ENCODE measurements at places on chromosomes 3 and 15.

DNA sequence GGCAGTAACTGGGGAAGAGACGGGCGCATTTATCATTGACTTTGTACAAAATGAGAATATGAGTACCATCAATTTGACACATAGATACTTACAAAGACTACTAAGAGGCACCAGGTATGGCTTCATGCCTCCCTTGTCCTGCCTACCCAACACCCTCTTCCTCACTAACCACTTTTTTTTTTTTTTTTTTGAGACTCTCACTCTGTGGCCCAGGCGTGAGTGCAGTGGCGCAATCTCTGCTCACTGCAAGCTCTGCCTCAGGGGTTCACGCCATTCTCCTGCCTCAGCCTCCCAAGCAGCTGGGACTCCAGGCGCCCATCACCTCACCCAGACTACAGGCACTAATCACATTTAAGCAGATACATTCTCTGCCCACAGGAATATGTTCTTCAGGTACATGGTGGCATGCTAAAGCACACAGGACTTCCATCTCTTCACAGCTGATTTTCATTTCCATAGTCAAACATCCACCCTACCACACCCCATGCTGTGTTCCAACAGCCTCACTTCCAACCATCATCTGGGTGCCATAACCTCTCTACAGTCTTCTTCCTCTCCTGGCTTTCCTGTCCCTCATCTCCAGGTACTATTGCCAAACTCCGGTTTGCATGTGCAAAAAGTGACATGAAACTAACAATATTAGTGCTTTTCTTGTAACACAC is 41.7 kb downstream of the RAB27A start:
- DNase-seq = no peak
- no peak overlapping the region for H3K4me3 ChIP-seq
- no peak overlapping the region for H3K27ac ChIP-seq
- H3K27me3 ChIP-seq = no peaks in the 10 kb centered on the region

- peaks cover 1% of the 10 kb centered on the region for H3K36me3 ChIP-seq
- no peak overlapping the region for H3K4me3 ChIP-seq
- no peaks in the 10 kb centered on the region for H3K27me3 ChIP-seq
- H3K27ac ChIP-seq = no peak overlapping the region
Measured at GRCh38 chr15:41689834-41690233, 29.6 kb downstream of the MGA start.

GRCh38 chr3:95280711-95281352 is 1218.0 kb downstream of the NSUN3 start:
- H3K4me1 ChIP-seq = peaks cover 1% of the 10 kb centered on the region
- H3K4me3 ChIP-seq = no peak overlapping the region
- H3K27me3 ChIP-seq = no peaks in the 10 kb centered on the region
- no peak overlapping the region for H3K27ac ChIP-seq

DNA sequence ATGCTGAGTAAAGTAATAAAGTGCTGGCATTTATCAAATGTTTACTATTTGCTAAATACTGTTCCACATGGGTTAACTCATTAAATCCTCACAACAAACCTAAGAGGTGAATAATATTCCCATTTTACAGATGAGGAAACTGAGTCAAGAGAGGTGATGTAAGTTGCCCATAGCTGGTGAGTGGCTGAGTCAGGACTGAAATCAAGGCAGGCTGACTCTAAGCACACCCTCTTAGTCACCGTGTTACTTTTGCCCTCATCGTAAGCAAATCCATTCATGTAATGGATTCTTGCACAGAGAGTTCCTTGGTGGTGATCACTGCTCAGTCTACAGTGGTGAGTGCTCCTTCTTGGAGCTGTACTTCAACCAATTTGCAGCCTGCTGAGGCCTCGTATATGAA is 28.9 kb upstream of the PTX3 start:
- H3K27me3 ChIP-seq = no peaks in the 10 kb centered on the region
- no peak overlapping the region for H3K27ac ChIP-seq
- H3K4me3 ChIP-seq = no peak overlapping the region
- no peaks in the 10 kb centered on the region for H3K4me1 ChIP-seq
- no peak for DNase-seq
- H3K36me3 ChIP-seq = peaks cover 1% of the 10 kb centered on the region

- DNase-seq = no peak
- H3K27me3 ChIP-seq = peaks cover 7% of the 10 kb centered on the region
- H3K27ac ChIP-seq = no peak overlapping the region
- H3K4me3 ChIP-seq = no peak overlapping the region
Measured at GRCh38 chr15:48090666-48091065, 30.1 kb upstream of the SLC24A5 start.

DNA sequence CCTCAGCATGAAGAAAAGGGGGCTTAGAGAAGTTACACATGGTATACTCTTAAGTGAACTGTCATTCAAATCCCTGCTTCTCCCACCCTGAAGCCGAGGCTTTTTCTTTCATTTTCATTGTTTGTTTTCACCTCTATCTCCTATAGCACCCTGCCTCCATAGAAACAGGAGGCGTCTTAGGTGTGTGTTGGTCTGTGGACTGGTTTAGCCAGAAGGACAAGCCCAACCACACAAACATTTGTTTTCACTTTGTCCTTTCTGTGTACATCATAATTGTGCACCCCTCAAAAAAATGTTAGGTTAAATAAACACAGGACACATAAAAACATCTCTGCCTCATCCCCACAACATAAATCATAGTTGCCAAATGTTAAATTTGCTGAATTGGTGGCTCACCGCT is 73.3 kb upstream of the UBE2E2 start:
- no peaks in the 10 kb centered on the region for H3K4me1 ChIP-seq
- H3K36me3 ChIP-seq = no peaks in the 10 kb centered on the region
- H3K4me3 ChIP-seq = no peak overlapping the region
- DNase-seq = no peak
- no peaks in the 10 kb centered on the region for H3K27me3 ChIP-seq

DNA sequence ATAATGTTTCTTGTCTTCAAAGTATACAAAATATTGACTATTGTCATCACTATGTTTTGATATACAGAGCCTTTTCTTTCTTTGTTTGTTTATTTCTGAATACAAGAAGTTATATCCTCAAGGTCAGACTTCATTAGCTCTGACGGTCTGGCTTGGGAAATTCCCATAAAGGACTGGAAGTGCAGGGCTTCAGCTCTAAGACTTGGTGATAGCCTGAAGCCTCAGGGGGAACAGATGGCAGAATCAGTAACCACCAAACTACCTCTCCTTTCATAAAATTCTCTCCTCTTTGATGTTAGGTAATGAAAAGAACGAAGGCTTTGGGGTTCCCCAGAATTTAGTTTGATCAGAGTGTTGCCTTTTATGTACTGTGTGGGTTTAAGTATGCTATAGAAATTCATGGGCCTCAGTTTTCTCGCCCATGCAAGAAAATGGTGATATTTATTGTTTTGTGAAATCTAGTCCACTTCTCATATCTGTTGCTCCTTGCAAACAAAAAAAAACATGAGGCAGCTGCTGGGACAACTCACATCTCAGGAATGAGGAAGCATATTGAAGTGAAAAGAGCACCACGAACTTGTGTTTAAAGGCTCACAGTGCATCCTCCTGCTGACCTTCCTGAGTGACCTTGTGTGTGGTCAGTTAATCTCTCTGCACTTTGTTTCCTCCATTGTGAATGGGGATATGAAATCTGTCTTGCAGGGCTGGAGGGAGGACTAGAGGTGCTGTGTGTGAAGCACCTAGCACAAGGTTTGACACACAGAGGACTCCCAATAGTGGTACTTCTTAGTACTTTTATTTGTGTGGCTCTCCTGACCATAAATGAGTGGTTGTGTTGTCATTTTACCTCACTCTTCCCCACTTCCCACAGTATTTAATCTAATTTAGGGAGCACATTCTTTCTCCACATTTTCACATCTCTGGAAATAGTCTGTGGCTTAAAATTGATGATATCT is 569.8 kb upstream of the IL12A start:
- H3K4me1 ChIP-seq = no peaks in the 10 kb centered on the region
- H3K27ac ChIP-seq = no peak overlapping the region
- no peak for DNase-seq
- no peaks in the 10 kb centered on the region for H3K36me3 ChIP-seq
- H3K27me3 ChIP-seq = no peaks in the 10 kb centered on the region
- H3K4me3 ChIP-seq = no peak overlapping the region

DNA sequence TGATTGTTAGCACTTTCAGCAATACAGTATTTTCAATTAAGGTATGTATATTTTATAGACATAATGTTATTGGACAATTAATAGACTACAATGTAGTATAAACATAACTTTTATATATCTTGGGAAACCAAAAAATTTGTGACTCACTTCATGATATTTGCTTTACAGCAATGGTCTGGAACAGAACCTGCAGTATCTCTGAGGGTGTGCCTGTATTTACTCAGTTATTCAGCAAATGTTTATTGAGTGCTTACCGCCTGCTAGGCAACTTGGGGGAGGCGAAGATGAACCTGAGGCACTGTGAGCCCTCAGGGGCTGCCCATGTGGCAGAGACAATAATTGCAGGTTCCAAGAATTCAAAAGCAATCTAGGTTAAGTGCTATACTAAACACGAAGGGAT is 144.8 kb downstream of the GABRB3 start:
- no peak for DNase-seq
- H3K27ac ChIP-seq = no peak overlapping the region
- H3K36me3 ChIP-seq = peaks cover 2% of the 10 kb centered on the region
- peak overlapping the region; percentile 70 for H3K4me3 ChIP-seq

DNA sequence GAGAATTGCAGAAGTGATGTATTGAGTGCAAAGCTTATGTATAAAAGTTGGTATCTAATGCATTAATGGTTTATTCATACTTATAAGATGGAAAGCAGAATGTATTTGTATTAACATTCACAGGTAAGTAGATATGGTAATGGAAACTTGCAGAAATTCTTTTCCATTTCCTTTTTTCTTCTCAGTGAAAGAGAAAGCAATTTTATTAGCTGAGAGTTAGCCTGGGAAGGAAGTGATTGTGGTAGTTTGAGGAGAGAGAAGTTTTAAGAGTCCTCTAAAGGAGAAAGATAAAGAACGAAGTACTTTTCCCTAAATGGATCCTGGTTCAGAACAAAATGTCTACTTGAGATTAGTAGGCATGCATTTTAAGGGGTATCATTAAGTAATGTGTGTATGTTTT is 60.1 kb upstream of the OSTN start:
- H3K27ac ChIP-seq = no peak overlapping the region
- H3K4me3 ChIP-seq = no peak overlapping the region
- no peak for DNase-seq

DNA sequence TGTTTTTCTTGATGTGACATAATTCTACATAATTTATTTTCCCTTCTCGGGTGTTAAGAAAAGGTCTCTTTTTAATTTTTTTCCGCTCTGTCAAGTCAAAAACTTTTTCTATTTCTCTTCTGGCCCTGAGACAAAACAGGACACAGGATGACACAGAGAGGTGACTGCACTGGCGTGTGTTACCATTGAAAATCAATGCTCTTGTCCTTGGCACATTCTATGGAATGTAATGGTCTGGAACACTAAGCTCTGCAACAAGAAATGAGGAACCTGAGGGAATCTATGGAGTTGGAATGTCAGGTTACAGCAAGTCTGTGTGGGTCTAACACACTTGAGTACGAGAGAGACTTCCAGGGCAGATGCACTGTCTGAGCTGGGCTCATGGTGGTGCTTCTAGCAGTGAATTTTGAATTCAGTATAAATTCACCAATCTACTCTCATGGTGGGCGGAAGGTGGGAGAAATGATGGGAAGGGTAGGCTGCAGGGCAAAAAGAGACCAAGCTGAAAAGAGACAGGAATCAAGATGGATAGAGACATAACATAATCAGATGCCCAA is 508.3 kb downstream of the TUSC7 start:
- H3K36me3 ChIP-seq = no peaks in the 10 kb centered on the region
- H3K27ac ChIP-seq = no peak overlapping the region
- H3K4me1 ChIP-seq = peaks cover 18% of the 10 kb centered on the region
- no peak for DNase-seq

GRCh38 chr15:48025118-48025517 is 95.7 kb upstream of the SLC24A5 start:
- no peaks in the 10 kb centered on the region for H3K36me3 ChIP-seq
- no peak for DNase-seq
- H3K27me3 ChIP-seq = peaks cover 8% of the 10 kb centered on the region
- no peaks in the 10 kb centered on the region for H3K4me1 ChIP-seq

- peaks cover 3% of the 10 kb centered on the region for H3K4me1 ChIP-seq
- DNase-seq = no peak
- H3K27ac ChIP-seq = no peak overlapping the region
- no peaks in the 10 kb centered on the region for H3K36me3 ChIP-seq
- H3K4me3 ChIP-seq = no peak overlapping the region
Measured at GRCh38 chr3:95886616-95887015, 927.8 kb upstream of the EPHA6 start.

- peak overlapping the region; percentile 74 for H3K27ac ChIP-seq
- no peak overlapping the region for H3K4me3 ChIP-seq
- peaks cover 9% of the 10 kb centered on the region for H3K36me3 ChIP-seq
- no peak for DNase-seq
- peaks cover 4% of the 10 kb centered on the region for H3K4me1 ChIP-seq
Measured at GRCh38 chr15:93029214-93029835, 59.7 kb downstream of the RGMA start.

- no peak overlapping the region for H3K4me3 ChIP-seq
- no peak for DNase-seq
- H3K27ac ChIP-seq = no peak overlapping the region
- H3K36me3 ChIP-seq = no peaks in the 10 kb centered on the region
- peaks cover 7% of the 10 kb centered on the region for H3K4me1 ChIP-seq
- H3K27me3 ChIP-seq = no peaks in the 10 kb centered on the region
Measured at GRCh38 chr3:15360788-15361493, 28.6 kb upstream of the SH3BP5 start.

GRCh38 chr15:57384816-57385215 is 8.5 kb downstream of the CGNL1 start:
- H3K36me3 ChIP-seq = peaks cover 1% of the 10 kb centered on the region
- DNase-seq = no peak
- peaks cover 49% of the 10 kb centered on the region for H3K4me1 ChIP-seq
- no peaks in the 10 kb centered on the region for H3K27me3 ChIP-seq

DNA sequence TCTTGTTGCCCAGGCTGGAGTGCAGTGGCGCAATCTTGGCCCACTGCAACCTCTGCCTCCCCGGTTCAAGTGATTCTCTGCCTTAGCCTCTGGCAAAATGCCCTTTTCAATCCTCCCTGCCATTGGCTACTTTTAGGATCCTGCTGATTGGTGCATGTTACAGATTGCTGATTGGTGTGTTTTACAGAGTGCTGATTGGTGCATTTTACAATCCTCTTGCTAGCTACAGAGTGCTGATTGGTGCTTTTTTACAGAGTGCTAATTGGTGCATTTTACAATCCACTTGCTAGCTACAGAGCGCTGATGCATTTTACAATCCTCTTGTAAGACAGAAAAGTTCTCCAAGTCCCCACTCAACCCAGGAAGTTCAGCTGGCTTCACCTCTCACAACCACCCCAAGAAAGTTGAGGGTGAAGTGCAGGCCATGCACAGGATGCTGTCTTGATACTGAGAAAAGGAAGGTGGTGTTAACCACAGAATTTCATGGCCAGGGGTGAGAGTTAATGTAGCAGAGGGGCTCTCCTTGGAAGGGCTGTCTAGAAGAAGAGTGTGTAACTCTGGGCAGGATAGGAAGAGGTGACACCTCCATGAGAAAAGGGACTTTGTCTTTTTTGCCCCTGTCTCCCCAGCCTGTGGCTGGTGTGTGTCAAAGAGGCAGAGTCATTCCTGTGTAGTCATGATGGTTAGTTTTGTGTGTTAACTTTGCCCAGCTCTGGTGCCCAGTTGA is 145.9 kb downstream of the APBA2 start:
- no peak for DNase-seq
- H3K4me3 ChIP-seq = no peak overlapping the region
- no peak overlapping the region for H3K27ac ChIP-seq
- H3K4me1 ChIP-seq = no peaks in the 10 kb centered on the region
- H3K36me3 ChIP-seq = peaks cover 4% of the 10 kb centered on the region

Measured in progenitor cell of endocrine pancreas (in vitro differentiated cells).